Stimulated activated CD4-positive, alpha-beta T cell treated with anti-CD3 and anti-CD28 coated beads, Interleukin-1b, Interleukin-23, amount 100 ng/mL, for 1 hour (primary cell): ENCODE measurements at places on chromosomes 3 and 15.

DNA sequence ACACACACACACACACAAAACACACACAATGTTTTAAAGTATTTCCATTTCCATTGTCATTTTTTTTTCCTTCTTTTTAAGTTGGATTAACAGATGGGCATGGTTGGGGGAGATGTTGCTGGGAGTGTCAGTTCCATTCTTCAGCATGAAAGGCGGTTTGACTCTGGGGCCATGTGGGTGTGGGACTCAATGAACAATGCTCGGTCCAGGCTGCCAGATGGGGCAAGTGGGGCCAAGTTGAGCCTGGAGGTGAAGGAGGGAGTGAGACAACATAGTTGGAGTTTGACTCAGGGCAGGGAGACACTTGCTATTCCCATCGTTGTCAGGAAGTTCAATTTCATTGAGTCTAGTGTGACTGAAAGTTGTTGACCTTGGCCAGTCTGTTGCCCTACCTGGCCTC, 125.3 kb downstream of the TLE3 start:
- DNase-seq: no peak

- DNase-seq: no peak
Measured at GRCh38 chr3:10434144-10434937, 71.0 kb downstream of the ATP2B2 start.

- no peak for DNase-seq
Measured at GRCh38 chr3:85570819-85571218, 612.0 kb downstream of the CADM2 start.

DNA sequence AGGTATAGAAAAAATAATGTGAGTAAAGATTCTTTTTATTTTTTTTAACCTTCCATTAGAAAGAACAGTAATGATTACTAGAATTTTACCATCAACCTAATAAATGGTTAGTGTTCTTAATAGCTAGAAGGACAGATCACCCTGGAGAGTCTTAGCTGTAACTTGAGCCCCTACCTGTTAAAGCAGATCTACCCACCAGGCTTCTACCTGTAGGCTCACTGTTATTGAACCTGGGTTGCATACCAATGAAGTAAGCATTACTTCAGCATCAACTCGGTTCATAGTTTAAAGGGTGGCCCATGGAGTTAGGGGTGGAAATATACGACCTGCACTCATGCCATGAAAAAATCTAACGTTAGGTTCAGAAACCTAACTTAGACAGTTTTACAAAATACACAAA, 280.4 kb downstream of the BBX start:
- DNase-seq: no peak

DNA sequence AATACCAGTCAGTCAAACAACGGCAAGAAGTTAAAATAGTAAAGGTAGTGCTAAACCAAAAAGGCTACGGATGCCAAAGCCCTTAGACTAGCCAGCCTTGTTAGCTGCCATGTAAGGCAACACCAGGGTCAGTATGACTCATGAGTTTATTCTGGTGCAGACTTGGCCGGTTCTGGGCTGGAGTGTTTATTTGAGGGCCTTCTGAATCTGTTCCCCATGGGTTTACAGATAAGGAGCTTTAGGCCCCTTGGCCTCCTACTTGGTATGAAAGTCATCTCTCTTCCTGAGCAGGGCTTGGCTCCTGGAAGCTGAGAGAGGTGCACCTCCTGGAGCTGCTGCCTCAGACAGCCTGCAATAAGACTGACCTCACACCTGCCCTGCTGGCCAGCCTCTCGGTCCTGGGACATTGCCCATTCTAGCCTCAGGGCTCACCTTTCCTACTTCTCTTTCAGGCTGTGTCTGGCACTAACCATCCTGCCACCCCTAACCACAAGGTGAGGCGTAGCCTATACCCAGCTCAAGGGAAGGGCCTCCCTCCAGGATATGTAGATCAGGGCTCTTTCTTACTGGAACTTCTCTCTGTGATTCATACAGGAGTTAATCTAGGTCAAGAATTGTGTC, 10.4 kb upstream of the RTP1 start:
- no peak for DNase-seq

- no peak for DNase-seq
Measured at GRCh38 chr3:146033950-146034349, 127.0 kb downstream of the PLOD2 start.

- DNase-seq: no peak
Measured at GRCh38 chr3:20145874-20146273, 40.1 kb downstream of the SGO1 start.

DNA sequence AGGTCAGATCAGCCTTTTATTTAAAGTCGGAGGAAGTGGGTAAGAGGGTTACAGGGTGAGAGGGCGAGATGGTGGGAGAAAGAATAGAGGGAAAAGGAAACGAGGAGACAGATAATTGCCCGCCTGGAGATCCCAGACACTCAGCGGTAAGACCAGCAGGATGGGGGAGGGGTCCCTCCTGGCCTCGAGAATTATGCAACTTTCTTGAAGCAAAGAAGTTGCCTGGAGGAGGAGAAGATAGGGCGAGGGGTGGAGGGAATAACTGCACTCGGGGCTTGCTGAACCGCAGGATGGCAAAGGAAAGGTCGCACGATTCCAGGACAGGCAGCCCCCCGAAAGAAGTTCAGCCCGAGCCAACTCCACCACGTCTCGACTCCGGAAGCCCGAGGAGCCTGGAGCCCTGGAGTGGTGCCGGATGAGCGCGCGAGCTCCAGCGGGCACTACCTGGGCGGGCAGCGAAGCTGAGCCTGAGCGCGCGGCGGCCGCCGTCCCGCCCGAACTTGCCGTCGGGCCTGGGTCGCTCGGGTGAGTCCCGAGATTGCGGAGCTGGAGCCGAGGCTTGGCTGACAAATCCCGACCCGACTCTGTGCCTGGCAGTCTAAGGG, 402 bp downstream of the WWTR1 start:
- no peak for DNase-seq

- DNase-seq: no peak
Measured at GRCh38 chr3:16474920-16475319, 38.6 kb downstream of the RFTN1 start.

DNA sequence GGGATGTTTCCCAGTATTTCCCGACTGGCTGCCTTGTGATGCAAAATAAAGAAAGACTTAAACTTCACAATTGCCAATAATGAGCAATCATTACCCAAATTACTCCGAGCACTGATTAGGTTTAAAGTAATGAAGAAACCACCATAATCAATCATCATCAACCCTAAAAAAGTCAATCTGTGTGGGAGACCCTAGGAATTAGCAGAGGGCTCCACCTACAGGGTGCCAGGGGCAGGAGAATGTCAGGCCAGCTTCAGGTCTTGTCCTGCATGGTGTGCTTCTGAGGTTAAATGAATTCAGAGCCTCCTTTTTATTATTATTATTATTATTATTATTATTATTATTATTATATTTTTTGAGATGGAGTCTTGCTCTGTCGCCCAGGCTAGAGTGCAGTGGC, 478.0 kb upstream of the ARRDC4 start:
- DNase-seq: no peak

GRCh38 chr3:184299488-184300377, 692 bp downstream of the PSMD2 start:
- DNase-seq: no peak

GRCh38 chr15:33675246-33675645, 293.1 kb upstream of the CHRM5 start:
- DNase-seq: no peak

- no peak for DNase-seq
Measured at GRCh38 chr15:79394231-79394630, 37.9 kb upstream of the MINAR1 start.

DNA sequence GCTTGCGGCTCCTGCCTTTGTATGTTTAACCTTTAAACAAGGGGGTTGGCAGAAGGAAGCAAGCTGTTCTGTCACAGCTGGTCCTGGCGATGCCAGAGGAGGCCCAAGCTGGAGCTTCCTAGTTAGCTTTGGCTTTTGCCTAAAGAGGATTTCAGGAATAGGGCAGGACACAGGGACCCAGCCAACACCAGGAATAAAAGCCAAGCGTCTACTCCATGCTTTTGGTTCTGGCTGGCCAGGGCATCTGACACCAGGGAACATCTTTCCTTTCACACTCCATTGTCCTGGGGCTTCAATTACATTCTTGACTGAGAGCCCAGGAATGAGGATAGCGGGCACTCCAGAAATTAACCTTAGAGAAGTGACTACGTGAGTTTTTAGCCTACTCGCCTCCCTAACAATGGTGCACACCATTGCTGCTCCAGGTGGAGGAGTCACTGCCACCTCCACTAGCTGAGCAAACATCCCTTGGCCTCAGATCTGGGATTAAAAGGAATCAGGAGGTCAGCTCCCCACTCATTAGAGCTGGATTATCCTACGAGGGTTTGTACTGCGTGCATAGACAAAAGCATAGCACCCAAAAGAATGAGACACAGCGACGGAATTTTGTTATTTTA, 38.2 kb downstream of the TPM1 start:
- DNase-seq: no peak

- DNase-seq: peak; percentile 45
Measured at GRCh38 chr15:78241017-78241416, 6.7 kb upstream of the ACSBG1 start.

DNA sequence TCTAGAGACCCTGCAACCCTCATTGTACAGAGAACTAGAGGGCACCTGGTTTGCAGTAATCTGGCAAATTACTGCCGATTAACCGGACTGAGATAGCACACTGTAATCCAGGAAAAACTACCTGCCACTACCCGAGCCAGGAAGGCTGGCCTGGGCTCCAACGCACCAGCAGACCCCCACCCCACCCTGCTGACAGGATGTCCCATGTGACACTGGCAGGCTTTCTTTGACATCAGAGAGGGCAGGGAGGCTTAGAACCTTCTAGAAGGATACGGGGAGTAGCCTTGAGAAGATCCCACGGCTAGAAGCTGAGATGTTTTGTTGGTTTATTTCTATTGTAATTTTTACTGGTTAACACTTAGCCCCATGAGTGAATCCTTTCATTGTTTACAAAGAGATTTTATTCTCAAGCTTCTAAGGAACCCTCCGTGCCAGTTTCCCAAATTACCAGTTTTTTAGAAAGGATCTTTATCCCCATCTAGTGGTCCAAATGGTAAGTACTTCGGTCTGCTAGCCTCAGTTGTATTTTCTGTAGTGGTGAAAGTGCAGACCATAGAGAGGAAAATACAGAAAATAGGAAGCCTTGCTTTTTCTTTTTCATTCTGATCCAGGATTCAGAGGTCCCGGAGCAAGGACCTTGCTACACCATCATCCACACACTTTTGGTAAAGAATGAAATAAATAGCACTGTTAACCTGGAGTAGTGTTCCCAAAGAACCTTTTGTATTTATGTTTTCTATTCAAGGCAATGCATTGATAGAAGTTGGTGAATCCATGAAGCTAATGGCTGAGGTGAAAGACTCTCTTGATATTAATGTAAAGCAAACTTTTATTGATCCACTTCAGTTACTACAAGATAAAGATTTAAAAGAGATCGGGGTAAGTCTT, 81.9 kb upstream of the ADAMTSL3 start:
- no peak for DNase-seq

- DNase-seq: no peak
Measured at GRCh38 chr3:149267565-149267964, 45.9 kb upstream of the CP start.

GRCh38 chr3:40427045-40427669, 30.0 kb upstream of the RPL14 start:
- DNase-seq: no peak

DNA sequence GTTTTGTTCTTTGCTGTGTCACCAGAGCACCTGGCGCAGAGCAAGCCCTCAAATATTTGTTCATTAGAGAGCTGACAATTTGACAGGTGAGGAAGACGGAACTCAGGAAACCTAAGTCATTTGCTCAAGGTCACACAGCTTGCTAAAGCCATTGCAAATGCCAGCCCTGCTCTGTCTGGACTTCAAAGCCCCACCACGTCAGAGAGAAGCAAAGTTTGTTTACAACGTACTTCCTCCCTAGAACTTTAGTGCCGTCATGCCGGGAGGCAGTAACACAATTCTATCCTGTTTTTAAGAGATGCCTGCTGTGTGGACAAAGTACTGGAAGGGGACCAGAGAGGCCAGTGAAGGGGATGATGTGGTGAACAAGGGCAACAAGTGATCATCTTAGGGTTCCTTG, 216.6 kb upstream of the PRICKLE2 start:
- DNase-seq: no peak
